ENCODE measurements at places on chromosomes 11 and 22.

GRCh38 chr11:34926101-34926830 lies 9.8 kb downstream of the PDHX start:
- ATAC-seq, result peak; percentile 53

GRCh38 chr11:6648501-6648900 lies 7.1 kb downstream of the DCHS1 start:
- no peak for ATAC-seq

DNA sequence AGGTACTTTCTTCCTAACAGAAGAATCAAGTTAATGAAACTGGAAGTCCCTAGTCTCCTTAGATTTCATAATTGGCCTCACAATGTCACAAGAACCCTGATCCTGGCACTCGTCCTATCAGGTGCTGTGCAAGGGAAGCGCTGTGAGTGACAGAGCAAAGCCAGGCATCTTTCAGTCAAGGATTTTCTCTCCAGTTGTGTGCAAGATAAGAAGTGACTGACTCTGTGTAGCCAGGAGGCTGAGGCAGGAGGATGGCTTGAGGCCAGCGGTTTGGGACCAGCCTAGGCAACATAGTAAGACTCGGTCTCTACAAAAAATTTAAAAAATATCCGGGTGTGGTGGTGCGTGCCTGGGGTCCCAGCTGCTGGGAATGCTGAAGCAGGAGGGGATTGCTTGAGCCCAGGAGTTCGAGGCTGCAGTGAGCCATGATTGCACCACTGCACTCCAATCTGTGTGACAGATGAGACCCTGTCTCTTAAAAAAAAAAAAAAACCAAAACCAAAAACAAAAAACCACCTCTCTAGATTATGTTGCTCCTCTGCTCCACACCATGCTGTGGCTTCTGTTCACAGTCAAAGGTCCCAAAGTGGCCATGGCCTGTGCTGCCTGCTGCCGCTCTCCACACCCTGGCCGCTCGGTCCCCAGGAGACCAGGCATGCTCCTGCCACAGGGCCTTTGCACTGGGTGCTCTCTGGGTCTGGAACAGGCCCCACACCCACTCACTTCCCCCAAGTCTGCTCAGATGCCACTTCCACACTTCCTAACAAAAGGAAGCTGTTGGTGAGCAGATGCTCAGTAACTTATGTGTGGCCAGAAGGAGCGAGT lies 54.2 kb upstream of the CLDN5 start:
- ATAC-seq, result no peak

- no peak for ATAC-seq
Measured at GRCh38 chr22:20868025-20868962, 9.5 kb downstream of the SNAP29 start.

GRCh38 chr11:1521382-1522080 lies 35.0 kb upstream of the MOB2 start:
- ATAC-seq, result no peak

DNA sequence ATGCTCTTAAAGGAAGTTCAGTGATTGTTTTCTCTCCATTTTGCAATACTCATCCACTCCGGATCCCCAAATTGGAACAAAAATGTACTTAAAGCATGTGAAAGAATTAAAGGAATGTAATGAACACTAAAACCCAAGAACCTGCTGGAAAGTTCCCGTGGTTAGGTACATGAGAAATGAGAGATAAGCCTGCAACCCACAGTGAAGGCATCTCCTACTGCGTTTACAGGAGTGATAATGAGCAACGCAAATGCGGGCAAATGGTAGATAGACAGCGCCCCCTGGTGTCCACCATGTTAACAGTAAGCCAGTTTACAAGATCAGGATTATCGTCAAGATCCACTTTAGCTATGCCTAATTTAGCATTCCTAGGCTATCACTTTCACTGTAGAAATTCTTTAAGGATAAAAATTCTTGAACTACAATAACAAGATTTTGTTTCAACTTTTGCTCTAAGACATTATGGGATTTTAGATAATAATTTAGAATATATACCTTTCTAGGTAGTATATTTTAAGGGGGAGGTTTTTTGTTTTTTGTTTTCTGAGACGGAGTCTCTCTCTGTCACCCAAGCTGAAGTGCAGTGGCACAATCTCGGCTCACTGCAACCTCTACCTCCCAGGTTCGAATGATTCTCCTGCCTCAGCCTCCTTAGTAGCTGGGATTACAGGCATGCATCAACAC lies 29.9 kb downstream of the ALG9 start:
- ATAC-seq, result peak; percentile 94

DNA sequence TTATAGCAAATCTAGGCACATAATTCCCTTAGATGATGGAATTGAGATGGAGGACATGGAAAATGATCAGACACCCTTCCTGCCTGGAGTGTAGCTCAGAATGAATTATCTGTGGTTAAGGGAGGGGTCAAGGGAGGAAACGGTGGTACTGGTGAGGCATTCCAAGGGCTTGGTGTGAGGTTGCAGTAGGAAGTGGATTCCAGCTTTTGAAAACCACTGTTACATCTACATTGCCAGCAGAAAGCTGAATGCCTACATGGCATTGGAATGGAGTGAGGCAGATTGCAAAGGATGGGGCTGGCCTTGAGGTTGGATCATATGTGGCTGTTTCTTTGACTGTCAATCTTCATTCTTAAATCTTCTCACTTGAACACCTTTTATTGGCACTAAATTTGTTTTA lies 684.4 kb downstream of the NTM start:
- no peak for ATAC-seq

DNA sequence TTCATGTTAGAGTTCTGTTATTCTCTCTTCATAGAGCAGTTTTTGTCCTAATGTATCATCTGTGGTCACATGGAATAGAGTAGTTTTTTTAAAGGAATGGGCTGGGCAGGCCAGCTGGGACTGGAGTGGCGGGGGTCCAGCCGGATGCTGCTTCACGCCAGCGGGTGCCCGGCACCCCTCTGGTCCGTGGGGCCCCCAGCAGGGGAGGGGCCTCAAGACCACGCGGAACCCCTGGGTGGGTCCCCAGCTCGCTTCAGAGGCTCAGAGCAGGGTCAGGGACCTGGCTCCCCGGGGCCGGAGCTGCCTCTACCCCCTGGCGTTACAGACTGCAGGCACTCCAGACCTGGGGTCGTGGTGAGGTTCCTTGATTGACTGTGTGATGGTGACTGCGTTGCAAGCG lies 159.1 kb upstream of the HSD17B12 start:
- no peak for ATAC-seq

DNA sequence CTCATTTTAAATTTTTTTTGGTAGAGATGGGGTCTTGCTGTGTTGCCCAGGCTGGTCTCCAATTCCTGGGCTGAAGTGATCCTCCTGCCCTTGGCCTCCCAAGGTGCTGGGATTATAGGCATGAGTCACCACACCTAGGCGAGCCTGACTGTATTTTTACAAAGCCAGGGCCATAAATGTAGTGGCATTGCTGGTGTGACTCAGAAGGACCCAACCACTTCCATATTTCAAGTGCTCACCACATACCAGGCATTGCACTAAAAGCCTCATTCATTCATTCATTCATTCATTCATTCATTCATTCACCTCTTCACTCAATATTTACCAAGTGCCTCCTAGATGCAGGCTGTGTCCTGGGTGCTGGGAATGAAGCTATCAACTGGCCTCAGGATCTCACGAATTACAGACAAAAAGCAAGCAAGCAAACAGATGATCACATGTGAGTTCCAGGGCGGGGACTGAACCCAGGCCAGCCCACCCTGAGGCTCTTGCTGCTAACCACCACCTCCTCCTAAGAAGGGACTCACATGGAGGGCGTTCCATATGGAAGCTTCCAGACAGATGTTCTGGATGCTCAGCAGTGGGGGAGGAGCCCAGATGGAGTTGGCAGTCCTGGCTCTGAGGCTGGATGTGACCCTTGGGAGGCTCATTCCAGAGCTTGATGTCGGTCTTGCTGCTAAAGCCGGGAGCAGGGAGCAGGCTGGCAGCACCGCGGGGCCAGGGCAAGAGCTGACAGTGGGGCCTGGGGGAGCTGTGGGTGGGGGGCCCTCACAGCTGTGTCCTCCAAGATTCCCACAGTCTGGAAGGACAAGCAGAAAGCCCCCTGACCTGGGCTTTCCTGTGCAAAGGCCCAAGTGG lies 158.8 kb downstream of the CTTN start:
- peak; percentile 87 for ATAC-seq

- ATAC-seq, result no peak
Measured at GRCh38 chr11:116960930-116961329, 123.5 kb upstream of the APOA1 start.

DNA sequence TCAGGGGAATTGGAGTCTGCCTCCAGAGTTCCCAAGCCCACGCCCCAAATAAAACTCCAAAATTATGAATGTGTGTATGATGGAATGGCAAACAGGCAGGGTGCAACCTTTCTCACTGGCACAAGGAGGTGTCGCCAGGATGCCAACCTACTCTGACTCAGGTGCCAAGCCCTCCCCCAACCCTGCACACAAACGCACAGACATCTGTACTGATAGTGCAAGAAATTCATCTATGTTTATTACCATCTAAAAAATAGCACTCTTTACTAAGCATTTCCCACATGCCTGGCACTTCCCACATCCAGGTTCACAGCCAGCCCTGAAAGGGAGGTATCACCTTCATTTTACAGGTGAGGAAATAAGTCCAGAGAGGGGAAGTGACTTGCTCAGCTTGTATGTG lies 1.2 kb downstream of the PLA2G3 start:
- no peak for ATAC-seq

DNA sequence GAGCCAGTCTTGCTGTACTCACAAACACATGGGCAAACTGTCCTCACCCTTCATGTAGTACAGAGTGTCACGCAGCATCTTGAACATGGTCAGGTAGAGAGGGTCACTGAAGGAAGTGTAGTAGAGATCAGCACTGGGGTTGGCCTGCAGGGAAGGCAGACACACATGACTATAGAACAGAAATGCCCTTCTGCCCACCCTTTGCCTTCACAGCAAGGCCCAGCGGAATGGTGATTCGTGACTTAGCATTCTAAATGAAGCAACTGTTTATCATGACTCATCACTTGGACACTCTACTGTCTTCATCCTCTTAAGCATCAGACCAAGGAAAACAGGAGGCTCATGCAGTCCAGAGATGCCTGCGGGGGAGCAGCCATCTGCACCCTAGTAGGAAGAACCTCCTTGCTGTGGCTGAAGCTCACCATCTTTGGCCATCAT lies 33.4 kb downstream of the SERPIND1 start:
- ATAC-seq, result no peak

DNA sequence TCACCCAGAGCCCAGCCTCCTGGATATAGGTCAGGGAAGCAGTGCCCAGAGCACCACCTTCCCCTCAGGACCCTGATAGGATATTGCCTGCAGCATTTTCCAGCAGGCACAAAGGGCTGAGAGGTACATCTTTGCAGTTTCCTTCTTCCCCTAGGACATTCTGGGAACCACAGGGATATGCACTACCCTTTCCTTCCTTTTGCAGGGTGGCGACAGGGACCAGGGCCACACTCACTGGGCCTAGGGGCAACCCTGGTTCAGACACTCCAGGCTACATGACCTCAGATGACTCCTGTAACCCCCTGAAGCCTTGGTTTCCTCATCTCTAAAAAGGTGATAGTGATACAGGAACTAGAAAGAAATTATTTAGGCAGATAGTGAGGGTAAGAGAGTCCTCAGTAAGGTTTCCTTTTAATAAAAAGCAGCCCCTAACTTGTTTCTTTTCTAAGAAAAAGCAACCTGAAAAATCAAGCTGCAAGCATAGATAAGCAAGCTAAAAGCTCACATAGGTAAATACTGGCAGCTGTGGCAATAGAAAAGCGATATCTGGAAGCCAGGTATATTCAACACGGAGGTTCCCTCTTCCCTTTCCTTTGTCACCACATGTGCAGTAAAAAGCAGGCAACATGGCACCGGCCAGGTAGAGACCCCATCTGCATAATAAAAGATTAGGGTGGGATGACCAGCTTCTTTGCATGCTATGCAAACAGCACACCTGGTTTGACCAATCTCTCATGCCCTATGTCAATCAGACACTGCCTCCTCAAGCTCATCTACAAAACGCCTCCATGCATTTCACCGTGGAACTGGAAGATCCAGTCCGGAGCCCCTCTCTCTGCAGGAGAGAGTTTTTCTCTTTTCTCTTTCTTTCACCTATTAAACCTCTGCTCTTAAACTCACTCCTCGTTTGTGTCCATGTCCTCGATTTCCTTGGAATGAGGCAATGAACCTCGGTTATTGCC lies 13.2 kb upstream of the MRGPRX2 start:
- ATAC-seq, result no peak

DNA sequence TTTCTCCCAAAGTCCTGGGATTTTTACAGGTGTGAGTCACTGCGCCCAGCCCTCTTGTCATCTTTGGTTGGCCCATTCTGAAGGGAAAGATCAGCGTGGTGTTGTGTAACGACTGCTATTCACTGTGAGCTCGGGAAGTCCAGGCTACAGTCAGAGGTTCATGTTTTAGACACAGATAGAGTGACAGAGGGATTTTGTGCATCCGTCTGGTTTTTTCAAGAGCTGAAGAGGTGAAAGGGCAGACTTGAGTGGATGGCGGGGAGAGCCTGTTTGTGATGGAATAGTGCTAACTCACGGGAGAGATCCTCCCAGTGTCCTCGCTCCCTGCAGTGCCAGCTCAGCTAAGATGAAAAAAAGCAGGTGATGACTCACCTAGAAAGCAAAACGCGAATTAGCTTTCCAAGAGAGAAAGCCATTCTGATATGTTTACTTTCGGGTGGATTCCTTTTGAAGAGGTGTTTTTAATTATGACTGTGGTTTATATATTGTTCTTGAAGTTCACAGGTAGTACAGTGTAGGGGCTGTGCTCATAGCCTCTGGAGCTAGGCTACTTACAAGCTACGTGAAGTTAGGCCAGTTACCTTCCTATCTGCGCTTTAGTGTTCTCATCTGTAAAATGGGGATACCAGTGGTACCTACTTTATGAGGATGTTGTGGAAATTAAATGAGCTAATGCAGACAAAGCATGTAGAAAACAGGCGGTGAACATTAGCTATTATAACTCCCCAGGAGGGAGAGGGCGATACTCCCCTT lies 67.2 kb downstream of the C11orf91 start:
- ATAC-seq, result peak; percentile 70

DNA sequence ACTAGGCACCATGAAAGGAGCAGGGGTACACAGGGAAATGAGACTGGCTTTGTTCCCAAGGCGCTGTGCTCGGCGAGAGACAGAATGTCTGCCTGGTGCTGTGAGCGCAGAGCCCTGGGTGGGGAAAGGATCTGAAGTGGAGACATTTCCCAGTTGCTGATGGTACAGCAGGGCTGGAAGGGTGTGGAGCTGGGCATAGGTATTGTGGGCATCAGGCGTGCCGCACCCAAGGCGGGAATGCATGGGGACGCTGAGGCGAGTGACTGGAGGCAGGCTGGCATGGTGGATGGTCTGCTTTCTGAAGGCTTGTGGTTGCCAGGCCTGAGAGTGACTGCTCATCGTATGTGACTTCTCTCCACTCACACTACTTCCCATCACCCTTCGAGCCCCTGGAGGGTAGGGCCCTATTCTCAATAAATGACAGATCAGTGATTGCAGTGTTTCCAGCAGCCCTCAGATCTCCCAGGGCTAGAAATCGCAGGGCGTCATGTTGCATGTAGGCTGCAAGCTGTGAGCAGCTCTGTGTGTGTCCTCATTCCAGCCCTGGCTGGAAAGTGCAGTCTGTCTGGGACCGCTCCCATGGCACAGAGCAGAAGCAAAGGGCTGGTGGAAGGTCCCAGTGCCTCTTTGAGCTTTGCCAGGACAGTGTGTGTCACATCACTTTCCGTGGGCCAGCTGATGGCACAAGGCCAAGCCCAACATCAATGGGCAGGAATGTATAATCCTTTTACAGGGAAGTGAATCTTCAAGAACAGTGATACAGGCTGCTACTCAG lies 67.7 kb downstream of the TBC1D22A start:
- peak; percentile 66 for ATAC-seq

GRCh38 chr11:112345706-112346105 lies 85.0 kb upstream of the PLET1 start:
- ATAC-seq, result peak; percentile 47

- peak; percentile 77 for ATAC-seq
Measured at GRCh38 chr22:42978453-42979103, 36.4 kb downstream of the PACSIN2 start.

- no peak for ATAC-seq
Measured at GRCh38 chr11:122412581-122412980, 242.9 kb upstream of the UBASH3B start.
